Sigmoid colon (tissue), 7 donors: ENCODE measurements at places on chromosomes 13 and 19. TPM values are rescaled to one million over a fixed set of nuclear protein-coding genes. Genes with fewer than 3 reads are reported as not detected.

DNA sequence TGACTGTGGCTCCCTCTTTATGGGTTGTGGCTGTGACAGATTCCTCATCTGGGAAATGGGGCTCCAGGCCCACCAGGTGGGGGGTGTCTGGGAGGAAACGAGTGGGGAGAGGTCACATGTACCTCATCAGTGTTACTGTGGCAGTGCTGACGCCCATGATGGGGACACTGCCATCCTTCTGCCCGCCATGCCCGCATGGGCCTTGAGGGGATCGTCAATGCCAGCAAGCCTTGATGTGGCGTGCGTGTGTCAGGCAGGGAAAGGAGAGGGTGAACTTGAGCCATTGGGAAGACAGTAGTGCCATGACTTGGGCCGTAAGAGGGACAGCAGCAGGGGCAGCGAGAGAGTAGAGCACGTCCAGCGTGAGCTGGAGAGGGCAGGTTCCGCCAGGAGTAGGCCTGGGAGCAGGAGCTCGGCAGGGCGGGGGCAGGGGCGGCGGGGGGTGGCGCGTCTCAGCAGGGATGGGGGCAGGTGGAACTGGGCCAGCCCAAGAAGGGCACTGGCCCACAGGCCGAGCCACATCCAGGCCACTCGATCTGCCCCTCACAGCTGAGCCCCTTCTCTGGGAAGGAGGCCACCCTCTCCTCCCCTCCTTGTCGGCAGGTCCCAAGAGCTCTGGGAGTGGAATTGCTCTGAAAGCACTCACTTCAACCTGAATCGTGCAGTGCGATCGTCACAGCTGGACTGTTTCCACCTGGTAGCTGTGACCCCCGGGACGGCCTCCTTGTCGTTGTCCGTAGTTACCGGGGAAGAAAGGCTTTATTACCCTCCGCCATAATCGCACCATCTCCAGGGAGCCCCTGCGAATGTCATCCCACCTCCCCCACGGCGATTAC lies 9.9 kb downstream of the KLHL26 start:
- H3K36me3 ChIP-seq: no peaks in the 10 kb centered on the region
- no peak overlapping the region for H3K4me3 ChIP-seq
- H3K27me3 ChIP-seq: no peaks in the 10 kb centered on the region
- H3K4me1 ChIP-seq: peaks cover 53% of the 10 kb centered on the region
- H3K27ac ChIP-seq: no peak overlapping the region

ZIK1 gene
- 10.5 TPM for total RNA-seq

DNA sequence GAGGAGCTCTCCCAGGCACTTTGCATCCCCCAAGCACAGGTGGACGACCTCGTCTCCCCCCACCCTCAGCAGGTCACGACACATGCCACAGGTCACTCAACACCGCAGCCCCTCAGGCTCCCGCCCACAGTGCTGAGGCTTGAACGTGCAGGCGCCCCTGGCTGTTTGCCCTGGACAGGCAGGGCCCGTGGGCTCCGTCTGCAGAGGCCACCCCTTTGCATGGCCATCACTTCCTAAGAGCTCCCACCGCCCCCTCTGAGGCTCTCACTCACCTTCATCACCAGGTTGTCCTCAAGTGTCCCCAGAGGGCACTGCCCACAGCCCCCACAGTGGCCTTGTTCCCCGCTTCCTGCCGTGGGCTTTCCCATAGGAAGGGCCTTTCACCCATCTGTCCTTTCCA lies 132.1 kb upstream of the MCF2L start:
- peaks cover 61% of the 10 kb centered on the region for H3K36me3 ChIP-seq
- DNase-seq: peak; percentile 56
- H3K4me1 ChIP-seq: no peaks in the 10 kb centered on the region

GRCh38 chr13:45695198-45695730 lies 6.9 kb upstream of the CBY2 start:
- no peak overlapping the region for H3K27ac ChIP-seq
- no peaks in the 10 kb centered on the region for H3K4me1 ChIP-seq
- H3K4me3 ChIP-seq: no peak overlapping the region
- H3K36me3 ChIP-seq: no peaks in the 10 kb centered on the region

DNA sequence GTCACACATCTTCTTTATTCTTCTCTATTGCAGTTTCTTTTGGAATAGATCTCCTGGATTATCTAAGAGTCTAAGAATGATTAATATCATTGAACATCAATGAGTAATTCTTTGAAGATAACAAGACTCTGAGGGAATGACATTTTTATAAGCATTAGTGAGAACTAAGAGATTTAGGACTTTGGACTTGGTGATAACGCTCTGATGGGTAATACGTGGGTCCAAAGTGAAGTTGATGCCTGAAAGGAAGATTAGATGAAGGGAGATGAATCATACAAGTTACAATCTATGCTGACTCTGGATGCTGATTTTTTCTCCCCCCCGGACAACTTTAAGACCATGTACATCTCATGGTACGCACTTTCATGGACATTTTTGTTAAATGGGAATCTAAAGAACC lies 364.5 kb downstream of the GPC5 start:
- no peaks in the 10 kb centered on the region for H3K27me3 ChIP-seq
- no peak overlapping the region for H3K4me3 ChIP-seq
- no peaks in the 10 kb centered on the region for H3K4me1 ChIP-seq
- H3K36me3 ChIP-seq: no peaks in the 10 kb centered on the region
- no peak overlapping the region for H3K27ac ChIP-seq

- peaks cover 32% of the 10 kb centered on the region for H3K27me3 ChIP-seq
- no peaks in the 10 kb centered on the region for H3K4me1 ChIP-seq
- H3K27ac ChIP-seq: no peak overlapping the region
Observed at GRCh38 chr19:18898081-18898606, 2.2 kb upstream of the CERS1 start.

DNA sequence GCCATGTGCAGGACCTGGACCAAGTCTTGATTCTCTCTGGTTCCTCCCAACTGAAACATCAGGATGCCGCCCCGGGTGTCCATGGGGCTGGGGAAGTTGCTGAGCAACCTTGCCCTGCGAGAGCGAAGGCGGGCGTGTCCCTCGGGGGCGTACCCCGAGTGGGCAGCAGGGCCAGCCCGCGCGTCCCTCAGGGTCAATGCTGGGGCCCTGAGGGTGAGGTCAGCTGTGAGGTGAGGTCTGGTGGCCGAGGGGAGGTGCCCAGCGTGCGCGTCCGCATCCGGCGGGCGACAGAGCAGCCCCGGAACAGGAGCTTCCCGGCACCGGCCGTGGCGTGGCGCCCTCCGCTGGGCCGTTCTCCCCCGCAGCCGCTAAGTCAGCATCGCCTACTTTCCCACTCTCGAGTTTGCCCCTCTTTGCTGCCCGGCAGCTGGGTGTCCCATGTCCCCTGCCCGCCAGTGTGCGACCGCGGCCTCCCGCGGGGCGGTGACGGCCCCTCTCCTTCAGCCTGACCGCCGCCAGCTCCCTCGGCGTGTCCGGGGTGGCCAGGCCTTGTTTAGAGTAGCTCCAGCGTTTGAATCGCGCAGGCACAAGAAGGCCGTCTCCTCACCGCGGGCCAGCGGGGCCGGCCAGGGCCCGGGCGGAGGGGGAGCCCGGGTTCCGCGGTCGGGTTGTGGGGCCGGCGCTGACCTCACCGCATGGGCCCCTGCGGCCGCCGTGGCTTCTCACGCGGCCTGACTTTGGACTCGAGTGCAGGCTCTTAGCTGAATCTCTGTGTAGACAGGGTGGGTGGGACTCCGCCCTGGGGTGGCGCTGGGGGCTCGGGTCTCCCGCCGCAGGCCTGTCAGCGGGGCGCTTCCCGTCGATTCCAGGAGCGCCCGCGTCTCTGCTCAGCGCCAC lies 33.0 kb downstream of the GJA3 start:
- peak; percentile 82 for DNase-seq
- peak overlapping the region; percentile 89 for H3K27ac ChIP-seq
- peaks cover 33% of the 10 kb centered on the region for H3K4me1 ChIP-seq

DNA sequence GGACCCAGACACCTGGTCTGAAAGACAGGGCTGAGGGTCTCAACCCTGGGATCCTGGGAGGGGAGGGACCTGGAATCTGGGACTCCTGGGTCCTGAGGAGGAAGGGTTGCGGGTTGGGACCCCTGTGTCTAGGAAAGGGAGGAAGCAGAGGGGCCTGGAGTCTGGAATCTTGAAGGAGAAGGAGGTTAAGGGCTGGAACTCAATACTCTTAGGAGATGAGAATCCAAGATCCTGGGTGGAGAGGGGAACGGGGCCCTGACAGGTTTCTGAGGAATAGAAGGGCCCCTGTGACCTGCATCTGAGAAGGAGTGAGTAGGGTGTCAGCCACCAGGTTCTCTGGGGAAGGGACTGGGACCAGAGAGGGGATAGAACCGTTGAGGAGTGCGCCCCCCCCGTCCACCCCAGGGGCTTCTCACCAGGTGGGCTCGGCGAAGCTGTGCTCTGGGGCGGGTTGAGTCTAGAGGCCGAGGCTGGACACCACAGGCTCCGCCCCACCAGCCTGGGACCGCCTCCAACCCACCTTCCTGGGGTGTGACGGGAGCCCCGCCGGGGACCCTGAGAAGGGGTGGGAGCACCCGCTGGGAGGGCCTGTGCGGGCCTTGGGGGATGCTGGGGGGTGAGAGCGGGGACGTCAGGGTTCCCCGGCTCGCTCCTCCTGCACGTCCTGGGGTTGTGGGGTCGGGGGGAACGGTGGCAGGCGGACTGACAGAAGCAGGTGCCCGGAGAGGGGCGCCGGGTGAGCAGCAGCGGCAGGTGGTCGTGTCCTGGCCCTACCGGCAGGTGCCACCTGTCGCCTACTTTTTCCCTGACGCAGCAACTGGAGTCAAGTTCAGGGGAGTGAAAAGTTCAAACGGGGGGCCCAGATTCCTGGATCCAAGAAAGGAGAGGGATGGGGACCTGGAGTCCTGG lies at the start of gene MAMSTR:
Gene MAMSTR (minus strand): TSS at position 463 of the 909 bp plus-strand sequence. CDS start 694 bp downstream, outside the sequence.
- DNase-seq: no peak
- no peaks in the 10 kb centered on the region for H3K36me3 ChIP-seq
- peaks cover 35% of the 10 kb centered on the region for H3K4me1 ChIP-seq
- H3K4me3 ChIP-seq: peak within 1 kb of the TSS; percentile 58
- H3K27ac ChIP-seq: peak within 1 kb of the TSS; percentile 91
- no peaks in the 10 kb centered on the region for H3K27me3 ChIP-seq

DNA sequence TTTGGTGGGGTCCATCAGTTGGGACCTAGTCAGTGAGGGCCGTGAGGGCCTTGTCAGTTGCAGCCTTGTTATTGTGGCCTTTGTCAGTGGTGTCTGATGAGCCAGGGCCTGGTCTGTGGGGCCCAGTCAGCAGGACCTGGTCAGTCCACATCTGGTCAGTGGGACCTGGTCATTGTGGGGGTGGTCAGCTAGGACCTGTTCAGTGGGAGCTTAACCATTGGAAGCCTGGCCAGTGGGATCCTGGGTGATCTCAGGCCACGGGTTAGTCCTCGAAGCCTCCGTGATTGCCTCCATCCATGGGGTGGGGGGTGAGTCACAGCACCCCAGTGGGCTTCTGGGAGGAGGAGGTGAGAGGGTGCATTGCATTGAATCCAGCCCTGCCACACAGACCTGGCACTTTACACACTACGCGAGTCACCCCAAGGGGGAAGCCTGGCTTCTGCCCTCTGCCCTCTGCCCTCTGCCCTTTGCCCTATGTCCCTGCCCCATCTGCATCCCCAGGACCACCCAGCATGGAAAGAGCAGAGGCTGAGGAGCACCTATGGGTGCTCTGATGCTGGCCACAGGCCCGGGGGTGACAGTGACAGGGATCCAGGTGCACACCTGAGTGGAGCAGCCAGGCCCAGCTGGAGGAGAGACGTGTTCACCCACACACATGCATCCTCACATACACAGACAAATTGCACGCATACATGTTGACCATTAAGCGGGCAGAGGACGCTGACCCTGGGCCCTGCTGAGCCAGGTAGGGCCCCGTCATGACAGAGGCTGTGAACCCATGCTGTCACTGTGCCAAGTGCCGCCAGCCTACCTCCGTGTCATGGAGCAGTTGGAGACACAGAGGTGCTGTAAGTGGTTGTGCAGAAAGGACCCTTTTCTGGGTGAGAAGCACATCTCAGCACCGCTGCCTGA lies 59.8 kb upstream of the TPM4 start:
- H3K4me1 ChIP-seq: no peaks in the 10 kb centered on the region
- H3K36me3 ChIP-seq: no peaks in the 10 kb centered on the region
- H3K27ac ChIP-seq: no peak overlapping the region
- DNase-seq: peak; percentile 50

- peaks cover 55% of the 10 kb centered on the region for H3K36me3 ChIP-seq
- H3K27ac ChIP-seq: no peak overlapping the region
- no peak overlapping the region for H3K4me3 ChIP-seq
- no peaks in the 10 kb centered on the region for H3K27me3 ChIP-seq
Observed at GRCh38 chr19:6415591-6416190, 8.9 kb downstream of the KHSRP start.

- H3K27ac ChIP-seq: no peak overlapping the region
- H3K36me3 ChIP-seq: no peaks in the 10 kb centered on the region
- H3K4me3 ChIP-seq: no peak overlapping the region
- H3K27me3 ChIP-seq: no peaks in the 10 kb centered on the region
- no peaks in the 10 kb centered on the region for H3K4me1 ChIP-seq
Observed at GRCh38 chr13:76474356-76474755, 411.8 kb downstream of the KCTD12 start.

DNA sequence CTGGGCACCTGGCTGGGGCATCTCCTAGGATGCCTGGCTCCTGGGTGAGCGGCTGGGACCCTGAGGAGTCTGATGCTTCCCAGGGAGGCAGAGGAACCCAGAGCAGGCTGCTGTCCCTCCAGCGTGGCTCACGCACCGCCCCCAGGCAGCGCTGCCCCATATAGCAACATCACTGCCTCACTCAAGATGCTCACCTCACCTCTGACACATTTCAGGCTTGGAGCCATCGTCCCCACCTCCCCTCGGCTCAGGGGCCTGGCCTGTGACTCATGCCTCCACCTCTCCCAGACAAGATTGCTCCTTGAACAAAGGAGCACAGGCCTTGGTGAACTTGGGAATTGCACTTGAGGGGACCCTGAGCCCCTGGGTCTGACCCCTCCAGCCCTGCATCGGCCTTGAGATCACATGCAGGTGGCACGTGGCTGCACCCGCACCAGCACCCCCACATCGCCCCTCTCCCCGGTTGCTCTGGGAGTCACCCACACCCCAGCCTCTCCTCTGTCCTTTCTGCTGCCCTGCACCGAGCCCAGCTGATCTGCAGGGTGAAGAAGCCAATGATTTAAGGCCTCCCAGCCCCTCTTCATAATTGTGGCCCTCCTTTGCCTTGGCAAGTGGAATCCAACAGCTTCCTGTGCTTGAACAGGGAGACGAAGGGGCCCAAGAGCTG lies 11.2 kb downstream of the CEBPA start:
- H3K4me3 ChIP-seq: no peak overlapping the region
- no peaks in the 10 kb centered on the region for H3K27me3 ChIP-seq
- DNase-seq: no peak
- no peaks in the 10 kb centered on the region for H3K36me3 ChIP-seq
- H3K27ac ChIP-seq: no peak overlapping the region
